ENCODE measurements at places on chromosomes 1 and 21.

GRCh38 chr1:197559244-197559643 is 216.0 kb downstream of the DENND1B start:
- DNase-seq, result no peak

GRCh38 chr1:213041443-213041842 is 9.6 kb upstream of the RPS6KC1 start:
- no peak for DNase-seq

GRCh38 chr1:65992165-65992821 is 199.6 kb downstream of the PDE4B start:
- no peak for DNase-seq

GRCh38 chr21:41437729-41438128 is 11.7 kb downstream of the MX1 start:
- no peak for DNase-seq

- no peak for DNase-seq
Observed at GRCh38 chr1:209863766-209864485, 36.2 kb downstream of the UTP25 start.

- DNase-seq, result no peak
Observed at GRCh38 chr1:75275631-75276030, 141.4 kb downstream of the LHX8 start.

GRCh38 chr1:226664413-226665101 is 74.5 kb downstream of the ITPKB start:
- DNase-seq, result no peak

- no peak for DNase-seq
Observed at GRCh38 chr1:172670791-172671190, 11.9 kb downstream of the FASLG start.

DNA sequence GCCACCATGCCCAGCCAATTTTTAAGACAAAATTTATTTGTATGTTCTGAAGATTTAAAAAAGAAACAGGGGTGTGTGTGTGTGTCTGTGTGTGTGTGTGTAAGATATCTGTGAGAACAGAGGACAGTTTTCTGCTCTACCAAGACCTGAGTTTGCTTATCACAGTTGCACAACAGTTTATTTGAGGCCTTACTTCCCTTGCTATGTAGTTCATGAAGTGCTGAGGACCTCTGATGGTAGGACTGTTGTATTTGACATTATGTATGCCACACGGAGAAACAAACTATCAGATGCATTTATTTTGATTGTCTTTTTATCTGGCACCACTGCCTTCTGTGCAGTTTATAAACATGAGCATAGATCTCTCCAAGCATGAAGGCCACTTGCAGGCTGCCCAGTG is 355.2 kb downstream of the PBX1 start:
- no peak for DNase-seq

DNA sequence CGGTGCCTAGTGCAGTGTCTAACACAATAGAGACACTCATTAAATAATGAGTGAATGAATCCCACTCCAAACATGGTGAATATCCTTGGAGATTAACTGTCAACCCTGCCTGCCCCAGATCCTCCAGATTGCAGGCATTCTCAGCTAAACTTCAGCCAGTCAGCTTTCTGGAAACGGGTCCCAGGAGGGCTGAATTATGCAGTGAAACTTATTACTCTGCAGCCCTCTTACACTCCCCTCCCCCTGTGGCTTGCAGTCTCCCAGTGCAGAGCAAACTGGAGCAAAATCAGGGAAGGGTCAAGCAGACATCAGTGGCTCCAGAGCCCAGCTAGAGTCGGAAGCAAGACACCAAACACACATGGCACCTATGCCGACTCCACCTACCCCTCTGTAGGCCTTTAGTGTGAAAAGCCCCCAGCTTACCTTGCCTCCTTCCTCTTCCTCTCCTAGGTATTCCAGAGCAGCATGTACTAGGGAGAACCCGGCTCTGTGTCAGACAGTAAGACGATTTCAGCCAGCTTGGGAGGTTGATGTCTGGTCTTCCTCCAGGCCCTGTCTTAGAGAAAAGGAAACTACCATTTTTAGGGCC is 6.5 kb upstream of the RGS16 start:
- no peak for DNase-seq

- DNase-seq, result no peak
Observed at GRCh38 chr1:14168326-14169063, 430.0 kb upstream of the KAZN start.

DNA sequence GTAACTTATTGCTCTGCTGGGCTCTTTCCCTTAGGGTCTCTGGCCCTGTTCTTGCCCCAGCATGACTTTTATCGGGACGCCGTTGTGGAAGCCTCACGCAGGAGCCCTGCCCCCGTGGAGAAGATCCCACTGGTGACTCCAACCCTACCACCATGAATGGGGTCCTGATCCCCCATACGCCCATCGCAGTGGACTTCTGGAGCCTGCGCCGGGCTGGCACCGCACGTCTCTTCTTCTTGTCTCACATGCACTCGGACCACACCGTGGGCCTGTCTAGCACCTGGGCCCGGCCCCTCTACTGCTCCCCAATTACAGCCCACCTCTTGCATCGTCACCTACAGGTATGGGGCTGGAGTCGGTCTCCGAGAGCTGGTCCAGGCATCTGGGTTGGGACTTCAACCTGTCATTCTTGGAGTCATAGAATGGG is 322 bp downstream of the DCLRE1B start:
- DNase-seq, result no peak

- DNase-seq, result no peak
Observed at GRCh38 chr1:30132602-30133286, 590.6 kb downstream of the MATN1 start.

DNA sequence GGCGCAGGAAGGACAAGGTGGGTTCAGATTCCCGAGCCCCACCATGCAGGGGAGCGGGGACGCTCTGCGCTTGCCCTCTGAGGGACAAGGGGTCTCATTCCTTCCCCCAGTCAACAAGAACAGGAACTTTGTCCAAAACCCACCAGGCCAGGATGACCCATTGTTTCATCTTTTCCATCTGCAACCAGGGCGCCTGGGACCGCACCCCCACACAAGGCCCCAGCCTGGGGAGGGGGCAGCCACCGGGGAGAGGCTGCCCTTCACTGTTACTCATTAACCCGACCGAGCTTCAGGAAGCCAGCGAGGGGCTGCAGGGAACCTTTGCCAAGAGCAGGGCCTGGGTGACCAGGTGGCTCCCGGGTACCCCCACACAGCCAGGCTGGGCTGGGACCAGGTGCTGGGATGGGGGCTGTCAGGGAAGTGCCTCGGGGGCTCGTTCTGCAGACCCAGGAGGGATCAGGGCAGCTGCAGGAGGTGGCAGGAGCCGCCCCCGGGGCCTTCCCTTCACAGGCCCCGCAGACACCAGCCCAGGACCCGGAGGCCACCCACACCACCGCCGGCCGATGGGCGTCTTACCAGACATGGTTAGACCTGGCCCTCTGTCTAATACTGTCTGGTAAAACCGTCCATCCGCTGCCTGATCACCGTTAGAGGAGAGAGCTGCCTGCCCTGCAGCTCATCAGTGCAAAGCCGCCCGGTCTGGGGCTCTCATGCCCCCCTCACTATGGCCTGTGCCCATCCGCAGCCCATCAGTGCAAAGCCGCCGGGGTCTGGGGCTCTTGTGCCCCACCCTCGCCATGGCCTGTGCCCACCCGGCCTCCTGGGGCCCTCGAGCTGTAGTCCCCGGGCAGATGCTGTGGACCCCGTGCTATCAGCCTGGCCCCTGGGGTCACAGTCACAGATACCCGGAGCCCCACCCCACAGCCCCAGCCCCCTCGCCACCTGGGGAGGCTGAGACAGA is 4.9 kb upstream of the TTLL10 start:
- DNase-seq, result no peak

DNA sequence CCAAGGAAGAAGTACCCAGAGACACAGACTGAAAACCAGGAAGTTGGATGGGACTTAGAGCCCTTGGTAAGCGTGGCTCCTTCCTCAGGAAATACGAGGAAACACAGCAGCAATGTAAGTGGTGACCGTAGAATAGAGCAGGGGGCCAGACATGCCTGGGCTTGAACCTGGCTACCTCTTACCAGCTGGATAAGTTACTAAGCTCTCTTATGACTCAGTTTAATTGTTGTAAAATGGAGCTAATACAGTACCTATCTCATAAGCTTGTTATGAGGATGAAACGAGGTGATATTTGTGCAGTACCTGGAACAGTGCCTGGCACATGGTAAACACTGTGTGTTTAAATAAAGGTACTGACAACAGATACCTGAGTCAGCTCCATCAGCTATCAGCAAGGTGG is 19.2 kb downstream of the EBNA1BP2 start:
- DNase-seq, result no peak

DNA sequence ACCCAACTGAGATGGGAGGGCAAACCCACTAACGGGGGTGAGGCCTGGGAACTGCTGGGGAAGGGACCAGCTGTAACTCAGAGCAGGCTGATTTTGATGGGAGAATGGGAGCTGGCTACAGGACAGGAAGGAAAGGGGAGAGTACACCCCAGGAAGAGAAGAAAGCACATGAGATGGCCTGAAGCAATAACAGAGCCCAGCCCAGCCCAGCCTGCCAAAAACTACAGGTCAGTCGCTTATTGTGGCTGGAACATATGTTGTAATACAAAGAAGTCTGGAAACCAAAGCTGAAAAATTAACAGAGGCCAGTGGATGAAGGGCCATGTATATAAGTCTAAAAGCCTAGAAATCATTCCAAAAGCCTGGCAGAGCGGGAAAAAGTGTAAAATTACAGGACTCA is 1.6 kb downstream of the ITLN2 start:
- DNase-seq, result no peak

DNA sequence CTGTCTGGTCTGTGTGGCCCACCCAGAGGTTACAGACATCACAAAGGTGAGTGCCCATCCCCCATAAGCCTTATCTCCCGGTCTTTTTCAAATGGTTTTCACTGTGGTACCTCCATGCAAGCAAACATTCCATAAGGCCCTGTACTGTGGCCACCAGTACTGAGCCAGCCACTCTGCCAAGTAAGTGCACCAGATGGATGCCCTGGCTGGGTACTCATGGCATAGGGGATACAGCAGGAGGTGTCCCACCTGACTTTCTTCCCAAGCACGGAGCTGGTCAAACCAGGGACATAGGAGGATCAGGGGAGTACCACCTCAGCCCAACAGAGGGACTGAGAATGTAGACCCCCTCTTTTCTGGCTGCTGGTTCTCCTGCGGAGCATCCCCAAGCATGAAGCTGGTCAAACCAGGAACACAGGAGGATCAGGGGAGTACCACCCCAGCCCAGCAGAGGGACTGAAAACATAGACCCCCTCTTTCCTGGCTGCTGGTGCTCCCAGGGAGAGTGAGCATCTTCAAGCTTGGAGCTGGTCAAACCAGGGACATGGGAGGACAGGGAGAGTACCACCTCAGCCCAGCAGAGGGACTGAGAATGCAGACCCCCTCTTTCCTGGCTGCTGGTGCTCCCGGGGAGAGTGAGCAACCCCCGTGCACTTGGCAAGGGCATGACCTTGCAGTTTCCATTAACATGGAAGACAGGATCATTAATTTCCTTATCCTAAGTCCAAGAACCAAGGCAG is 81.8 kb upstream of the KLHDC7A start:
- DNase-seq, result no peak

DNA sequence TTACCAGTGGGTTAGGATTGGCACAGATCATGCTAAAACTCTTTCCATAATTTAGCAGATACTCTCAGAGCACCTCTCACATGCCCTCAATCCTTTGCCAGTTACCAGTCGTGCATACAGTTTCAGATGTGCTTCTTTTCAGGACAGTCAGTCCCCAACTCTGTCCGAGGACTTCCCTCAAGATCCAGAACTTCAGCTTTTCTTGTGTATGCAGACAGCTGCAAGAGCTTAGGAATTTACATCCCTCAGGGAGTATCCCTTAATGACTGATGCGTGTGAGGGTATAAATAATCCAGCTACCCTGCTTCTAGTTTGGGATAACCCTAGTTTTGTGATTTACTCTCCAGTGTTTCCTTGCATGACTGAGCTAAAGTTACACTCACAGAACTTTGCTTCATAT is 393.0 kb upstream of the PLXNA2 start:
- DNase-seq, result no peak

- no peak for DNase-seq
Observed at GRCh38 chr1:229019663-229020271, 251.1 kb upstream of the RAB4A start.

DNA sequence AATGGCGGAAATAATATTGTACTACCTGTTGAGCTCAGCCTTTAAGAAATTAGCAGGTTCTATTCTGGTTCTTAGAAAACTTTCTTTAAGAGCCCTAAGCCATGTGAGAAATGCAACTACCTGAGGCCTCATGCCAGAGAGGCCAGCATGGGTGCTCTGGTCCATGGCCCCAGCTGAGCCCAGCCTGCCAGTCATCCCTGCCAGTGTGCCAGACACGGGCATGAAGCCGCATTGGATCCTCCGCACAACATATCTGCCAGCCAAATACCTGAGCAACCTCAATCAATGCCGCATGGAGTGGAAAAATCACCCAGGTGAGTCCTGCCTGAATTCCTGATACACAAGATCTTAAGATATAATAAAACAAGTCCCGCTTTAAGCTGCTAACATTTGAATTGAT is 91.8 kb downstream of the C21orf91 start:
- DNase-seq, result no peak

- no peak for DNase-seq
Observed at GRCh38 chr1:245256528-245256927, 101.7 kb downstream of the KIF26B start.

DNA sequence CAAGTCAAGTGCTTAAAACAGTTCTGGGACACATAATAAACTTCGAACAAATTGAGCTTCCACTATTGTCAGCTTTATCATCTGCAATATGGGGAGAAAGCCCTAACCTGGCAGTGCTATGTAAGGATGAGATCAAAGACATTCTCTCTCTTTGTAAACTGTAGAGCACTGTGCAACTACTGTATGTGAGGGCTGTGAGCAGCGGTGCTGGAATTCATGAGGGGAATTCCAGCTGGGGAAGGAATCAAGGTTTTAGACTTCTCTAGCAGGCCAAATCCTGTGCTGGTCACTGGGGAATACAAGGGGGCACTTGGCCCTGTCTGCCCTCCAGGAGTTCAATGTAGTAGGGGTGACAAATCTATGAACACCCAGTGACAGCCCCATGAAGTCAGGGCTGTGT is 9.3 kb downstream of the FAM151A start:
- DNase-seq, result no peak

DNA sequence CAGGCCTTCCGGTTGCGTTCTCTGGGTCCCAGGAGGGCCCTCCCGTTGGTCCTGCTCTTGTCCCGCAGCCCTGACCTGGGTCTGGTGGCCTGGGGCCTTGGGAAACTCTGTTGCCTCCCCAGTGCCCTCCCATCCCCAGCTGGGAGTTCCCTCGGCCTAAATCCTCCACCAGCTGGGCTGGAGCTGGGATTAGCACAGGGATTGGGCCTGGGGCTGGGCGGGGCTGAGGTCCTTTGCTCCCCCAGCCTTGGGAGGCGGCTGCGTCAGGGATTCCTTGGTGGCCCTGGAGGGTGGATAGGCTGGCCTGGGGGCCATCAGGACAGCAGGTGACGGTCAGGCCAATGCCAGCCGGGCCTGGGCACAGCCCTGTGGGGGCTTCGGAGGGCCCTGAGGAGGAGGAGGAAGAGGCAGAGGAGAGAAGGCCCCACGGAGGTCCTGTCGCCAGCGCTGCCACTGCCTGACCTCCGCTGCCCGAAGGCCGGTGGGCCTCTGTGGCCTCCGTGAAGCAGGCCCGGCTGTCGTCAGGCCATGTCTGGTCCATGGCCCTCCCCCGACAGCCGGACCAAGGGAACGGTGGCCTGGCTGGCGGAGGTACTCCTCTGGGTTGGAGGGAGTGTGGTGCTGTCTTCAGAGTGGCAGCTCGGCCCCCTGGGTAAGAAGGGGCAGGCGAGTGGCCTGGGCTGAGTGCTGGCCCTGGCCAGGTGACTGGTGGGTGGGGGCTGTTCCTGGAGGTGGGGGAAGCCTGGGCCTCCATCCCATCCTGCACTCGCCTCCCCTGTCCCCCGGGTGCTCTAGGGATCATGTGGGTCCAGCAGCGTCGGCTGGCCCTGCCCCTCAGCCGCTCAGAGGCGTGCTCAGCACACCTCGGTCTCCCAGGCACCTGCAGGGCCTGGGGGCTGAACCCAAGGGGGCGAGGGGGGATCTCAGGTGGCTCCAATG is at the start of gene PLCH2:
Gene PLCH2 (plus strand): TSS at position 229 of the 939 bp plus-strand sequence. CDS start 300 bp downstream, at position 529.
- DNase-seq, result no peak

All from NCI-H2081 treated with DMSO at 0.1 percent for 48 hours (cell line).